Suppressor macrophage treated with lipopolysaccharide for 1 hour (primary cell): ENCODE measurements at places on chromosomes 6 and 20.

- DNase-seq = no peak
Observed at GRCh38 chr6:165200178-165200577, 109.2 kb downstream of the C6orf118 start.

GRCh38 chr6:49526598-49526997 lies 23.9 kb upstream of the C6orf141 start:
- no peak for DNase-seq

- no peak for DNase-seq
Observed at GRCh38 chr6:89989742-89990141, 95.5 kb downstream of the GJA10 start.

DNA sequence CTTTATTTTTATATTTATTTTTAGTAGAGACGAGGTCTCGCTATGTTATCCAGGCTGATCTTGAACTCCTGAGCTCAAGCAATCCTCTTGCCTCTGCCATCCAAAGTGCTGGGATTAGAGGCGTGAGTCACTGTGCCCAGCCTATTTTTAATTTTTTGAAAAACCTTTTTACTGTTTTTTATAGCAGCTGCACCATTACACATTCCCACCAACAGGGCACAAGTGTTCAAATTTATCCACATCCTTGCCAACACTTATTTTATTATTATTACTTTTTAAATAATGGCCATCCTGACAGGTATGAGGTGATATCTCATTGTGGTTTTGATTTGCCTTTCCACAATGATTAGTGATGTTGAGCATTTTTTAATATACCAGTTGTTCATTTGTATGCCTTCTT lies 42.5 kb downstream of the PACSIN1 start:
- DNase-seq = no peak

DNA sequence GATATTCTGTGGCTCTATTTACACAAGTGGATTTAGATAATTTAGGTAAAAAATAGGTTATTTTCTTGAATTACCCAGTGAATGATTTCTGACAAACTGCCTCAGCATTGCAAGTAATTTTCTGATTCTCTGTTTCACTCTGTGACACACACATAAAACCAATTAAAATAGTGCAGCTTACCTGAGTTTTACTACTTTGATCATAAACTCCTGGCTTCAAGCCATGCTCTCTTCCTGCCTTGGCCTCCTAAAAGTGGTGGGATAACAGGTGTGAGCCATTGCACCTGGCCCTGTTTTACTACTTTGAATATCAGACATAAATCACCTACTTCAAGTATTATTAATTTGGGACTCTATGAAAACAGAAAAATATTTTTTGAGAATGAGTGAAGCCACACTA lies 462.9 kb downstream of the ADGRB3 start:
- no peak for DNase-seq

DNA sequence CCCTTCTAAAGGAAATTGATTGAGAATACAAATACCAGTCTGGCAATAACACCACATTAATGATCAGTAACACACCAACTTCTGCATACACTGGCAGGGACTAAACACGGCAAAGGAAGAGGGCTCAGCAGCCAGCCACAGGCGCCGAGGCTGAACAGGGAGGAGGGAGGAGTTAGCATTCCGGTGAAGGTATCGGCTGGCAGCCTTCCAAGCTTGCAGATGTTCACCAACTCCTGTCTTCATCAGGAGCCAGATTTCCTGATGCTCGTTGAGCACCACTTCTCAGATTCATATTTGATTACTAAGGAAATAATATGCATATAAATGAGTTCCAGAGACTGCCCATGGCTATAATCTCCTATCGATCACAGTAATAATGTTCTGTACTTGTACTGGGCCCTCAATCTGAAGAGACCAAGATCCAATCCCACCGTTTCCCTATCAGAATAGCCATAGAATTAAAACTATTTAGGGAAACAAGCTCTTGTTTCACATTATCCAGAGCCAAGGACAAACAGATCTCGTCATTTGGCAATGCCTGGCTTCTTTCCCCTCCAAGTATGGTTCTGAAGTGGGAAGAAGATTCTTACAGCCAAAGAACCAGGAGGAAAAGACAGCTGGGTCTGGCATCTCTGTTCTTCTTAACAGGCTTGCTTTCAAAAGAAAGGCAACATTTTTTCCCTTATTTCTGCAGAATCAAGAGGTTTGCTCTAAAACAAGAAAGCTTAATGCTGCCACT lies 42.2 kb downstream of the GFOD1 start:
- DNase-seq = no peak

DNA sequence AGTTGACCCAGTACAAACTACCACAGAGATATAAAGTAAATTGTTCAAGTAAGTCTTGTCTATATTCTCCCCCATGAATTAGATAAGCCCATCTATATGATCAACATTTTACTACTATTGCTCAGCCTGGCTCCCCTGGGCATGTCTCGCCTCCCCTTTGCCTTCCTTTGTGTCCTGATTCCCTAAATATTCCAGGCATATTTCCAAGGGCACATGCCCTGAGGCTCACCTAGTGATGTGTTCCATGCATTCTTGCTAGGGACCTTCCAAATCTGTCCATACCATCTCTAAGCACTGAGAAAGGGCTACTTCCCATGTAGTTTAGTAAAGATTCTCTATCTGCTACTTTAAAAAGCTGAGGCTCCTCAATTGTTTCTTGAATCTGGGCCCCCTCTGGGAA lies 309.5 kb upstream of the PRND start:
- DNase-seq = no peak

DNA sequence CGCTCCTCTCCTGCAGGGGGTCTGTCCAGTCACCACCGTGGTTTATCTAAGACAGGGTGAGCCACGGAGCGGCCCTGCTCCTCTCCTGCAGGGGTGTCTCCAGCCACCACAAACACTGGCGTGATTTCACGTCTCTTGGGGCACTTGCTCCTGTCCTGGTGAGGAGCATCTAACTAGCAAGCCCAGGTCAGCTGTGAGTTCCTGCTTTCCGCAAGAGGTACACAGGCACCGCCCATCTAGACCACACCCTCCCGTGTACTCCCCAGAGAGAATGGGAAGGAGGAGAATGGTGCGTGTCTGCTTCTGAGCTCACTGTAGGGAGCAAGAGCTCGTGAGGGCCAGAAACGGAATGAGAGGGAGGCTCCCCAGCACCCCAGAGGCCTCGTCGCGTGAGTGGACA lies 40.7 kb downstream of the DACT2 start:
- no peak for DNase-seq

- no peak for DNase-seq
Observed at GRCh38 chr6:55474382-55474781, 104.6 kb downstream of the HMGCLL1 start.
